AG10803 (cell line): ENCODE measurements at places on chromosomes 11 and 22.

DNA sequence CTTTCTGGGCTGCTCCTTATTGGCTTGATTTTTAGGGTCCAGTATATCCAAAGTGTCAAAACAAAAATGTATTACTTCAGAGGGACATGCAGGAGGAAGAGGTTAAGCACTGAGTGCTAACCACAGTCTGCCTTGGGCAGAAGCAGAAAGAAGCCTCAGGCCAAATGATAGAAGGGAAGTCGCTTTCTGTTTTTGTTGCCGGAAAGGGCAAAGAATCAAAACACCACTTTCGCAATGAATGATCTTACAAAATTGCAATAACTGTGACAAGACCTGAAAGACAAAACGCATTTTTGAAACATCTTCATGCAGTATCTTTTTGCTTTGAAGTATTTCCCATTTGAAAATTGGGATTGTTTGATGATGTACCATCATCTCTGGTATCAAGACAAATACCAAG is 70.1 kb upstream of the PICALM start:
- DNase-seq, result no peak

DNA sequence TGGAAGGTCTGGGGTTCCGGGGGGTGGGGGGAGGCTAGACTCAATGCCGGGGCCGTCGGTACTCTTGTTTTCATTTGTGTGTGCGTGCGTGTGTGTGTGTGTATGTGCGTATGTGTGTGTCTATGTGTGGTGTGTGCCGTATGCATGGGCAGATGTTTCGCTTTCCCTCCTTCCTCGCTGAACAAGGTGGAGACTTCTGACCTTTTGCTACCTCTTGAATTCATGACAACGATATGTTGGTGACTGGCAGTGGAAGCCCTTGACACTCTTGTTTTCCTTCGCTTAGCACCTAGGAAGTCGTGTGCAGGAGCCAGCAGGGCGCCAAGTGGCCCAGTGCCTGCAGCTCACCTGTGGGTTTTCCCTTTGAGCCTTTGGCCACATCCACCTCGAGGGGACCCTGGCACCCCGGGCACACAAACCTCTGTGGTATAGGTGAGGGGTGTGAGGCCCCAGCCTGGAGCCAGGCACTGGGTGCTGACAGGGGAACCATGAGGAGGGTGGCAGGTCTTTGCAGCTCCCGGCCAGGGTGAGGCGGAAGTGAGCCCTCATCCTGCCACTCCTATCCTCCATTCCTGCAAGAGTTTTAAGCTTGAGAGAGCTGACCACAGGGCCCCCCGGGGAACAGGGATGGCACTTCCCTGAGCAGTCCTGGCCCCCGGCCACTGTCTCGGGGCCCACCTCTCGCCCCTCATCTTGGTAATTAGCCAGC is 19.3 kb upstream of the TMEM191C start:
- no peak for DNase-seq

DNA sequence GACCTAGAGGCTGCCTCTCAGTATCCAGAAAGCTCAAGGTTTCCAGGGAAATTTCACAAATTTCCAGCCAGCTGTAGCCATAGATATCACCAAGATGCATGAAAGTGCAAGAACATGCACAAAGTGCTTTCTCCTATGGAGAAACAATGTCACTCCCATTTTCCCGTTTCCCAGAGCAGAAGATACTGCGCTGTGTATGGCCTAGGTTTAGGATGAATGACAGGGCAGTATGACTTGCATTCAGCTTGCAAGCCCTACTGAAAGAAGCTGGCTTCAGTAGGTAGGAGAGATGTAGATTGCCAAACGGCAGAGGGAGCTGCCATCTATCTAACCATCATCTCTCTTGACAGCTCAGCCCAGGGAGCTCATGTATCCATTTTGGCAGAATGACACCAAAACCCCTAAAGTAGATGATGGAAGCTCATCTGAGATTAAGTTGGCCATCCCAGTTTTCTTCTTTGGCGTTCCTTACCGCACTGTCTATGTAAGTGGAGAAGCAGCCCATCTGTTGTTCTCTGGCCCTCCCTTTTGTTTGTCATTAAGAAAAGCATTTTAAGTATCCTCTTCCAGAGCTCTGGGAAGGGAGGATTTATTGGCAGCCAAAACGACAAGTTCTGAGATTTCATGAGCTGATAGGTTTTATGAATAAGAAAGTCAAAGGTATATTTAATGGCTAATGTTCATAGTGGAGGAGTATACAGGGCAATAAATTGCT is 4.6 kb downstream of the TECTA start:
- DNase-seq, result no peak

- peak; percentile 26 for DNase-seq
These were observed at the start of gene PKP3 for GRCh38 chr11:394034-394857. TSS of gene PKP3 (plus strand) at chr11:394209. CDS start at chr11:394293, 84 bp downstream.

DNA sequence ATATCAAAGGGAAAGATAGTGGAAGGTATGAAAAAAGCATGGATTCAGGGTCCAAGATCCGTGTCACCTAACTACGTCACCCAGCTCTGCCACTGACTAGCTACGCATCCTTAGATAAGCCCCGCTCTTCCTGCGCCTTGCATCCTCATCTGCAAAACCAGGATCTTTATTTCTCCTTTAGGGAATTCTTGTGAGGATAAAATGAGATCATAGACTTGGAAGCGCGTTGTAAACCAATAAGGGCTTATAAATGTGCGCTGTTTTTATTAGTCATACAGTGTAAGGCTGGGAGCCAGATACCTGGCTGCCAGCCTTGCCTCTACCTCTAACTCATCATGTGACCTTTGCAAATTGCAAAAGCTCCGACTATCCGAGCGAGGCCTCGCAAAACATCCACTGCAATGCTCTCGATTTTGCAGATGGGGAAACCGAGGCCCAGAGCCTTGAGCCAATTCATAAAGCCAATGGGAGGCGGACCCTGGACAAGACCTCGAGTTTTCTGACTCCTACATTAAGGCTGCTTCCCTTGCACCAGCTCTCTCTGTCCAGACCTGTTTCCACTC is 753 bp downstream of the PRPF19 start:
- DNase-seq, result peak; percentile 18

DNA sequence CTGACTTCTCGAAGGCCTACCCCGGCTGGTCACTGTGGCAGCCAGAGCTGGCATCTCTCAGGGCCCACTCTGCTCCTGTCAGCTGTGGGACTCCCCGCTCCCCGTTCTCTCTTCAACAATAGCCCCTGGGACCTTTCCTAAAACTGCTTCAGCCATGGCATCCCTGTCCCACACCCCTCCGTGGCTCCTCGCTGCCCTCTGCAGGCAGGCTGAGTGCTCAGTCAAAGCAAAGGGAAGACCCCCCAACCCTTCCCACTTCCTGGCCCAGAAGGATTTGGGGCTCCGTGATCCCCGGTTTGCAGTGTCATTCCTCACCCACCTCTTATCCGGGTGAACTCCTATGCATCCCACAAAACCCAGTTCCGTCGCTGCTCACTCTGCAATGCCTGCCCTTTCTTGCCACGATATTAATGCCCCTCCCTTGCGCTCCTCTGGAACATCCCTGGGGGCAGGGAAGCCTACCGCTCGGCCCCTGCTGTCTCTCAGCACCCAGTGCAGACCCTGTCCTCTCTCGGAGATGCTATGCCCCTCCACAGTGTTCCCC is 1.6 kb upstream of the TH start:
- DNase-seq, result no peak

- DNase-seq, result no peak
These were observed 136.1 kb downstream of the DCDC1 start for GRCh38 chr11:31233425-31233824.
